ENCODE measurements at places on chromosomes 7 and 10.

GRCh38 chr10:104077247-104077646, 8.4 kb downstream of the COL17A1 start:
- no peak for DNase-seq

- no peak for DNase-seq
These were observed 12.6 kb upstream of the NPFFR1 start for GRCh38 chr10:70296406-70296899.

DNA sequence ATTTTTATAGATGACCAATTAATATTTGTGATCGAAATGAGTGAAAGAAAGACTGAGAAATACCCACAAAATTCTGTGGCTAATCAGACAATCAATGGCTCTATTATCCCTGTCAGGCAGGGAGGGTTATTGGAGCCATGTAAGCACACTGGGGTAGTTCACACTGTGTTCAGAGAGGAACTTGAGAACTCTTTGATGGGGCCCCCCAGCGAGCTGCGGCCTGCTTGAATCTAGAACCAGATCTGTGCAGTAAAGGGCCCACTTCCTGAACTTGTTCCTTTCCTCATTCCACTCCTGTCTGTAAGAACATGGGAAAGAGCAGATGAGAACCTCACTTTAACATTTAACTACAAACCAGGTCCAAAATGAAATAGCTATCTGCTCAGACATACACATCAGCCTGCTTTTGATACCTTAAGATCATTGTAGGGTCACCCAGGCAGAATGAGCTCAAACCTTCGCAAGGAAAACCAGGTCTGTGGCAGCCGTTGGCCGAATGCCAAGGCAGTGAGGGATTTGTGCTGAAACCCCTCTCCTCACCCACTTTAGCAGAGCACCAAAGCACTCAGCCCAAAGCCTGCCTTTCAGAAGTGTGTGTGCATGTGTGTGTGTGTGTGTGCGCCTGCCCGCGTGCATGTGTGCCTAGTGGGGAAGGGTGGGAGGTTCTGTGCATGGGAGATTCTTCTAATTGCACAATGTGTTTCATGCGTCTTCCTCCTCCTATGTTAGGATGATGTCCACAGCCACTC, 365.6 kb upstream of the MGMT start:
- DNase-seq, result no peak

DNA sequence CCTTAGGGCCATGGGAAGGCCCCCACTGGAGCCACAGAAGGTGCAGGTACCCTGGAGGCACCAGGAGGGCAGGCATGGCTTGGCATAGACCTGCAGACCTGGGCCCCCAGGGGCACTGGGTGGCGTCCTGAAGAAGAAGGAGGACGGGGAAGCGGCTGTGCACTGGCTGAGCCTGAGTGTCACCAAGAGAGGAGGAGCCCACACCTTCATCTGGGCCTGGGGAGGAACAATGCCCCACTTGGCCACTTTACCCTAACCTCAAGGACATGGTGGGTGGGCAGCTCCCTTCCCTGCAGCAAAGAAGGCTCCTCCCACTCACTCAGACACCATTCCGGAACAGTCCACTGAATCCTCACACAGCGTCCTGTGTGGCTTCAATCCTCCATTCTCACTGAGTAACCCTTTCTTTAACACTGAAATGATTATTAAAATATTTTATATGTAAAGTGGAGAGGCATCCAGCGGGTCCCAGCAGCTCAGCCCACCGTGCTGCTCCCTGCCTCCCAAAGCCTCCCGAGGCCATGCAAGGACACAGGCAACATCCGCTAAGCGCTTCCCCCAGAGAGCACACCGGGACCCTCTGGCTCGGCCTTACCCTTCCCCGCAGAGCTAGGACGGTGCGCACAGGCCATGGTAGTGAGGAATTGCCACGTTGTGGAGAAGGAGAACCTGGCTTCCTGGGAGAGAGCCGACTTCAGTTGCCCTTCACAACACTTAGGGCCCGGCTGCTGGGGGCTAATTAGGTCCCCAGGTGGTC, 516.7 kb upstream of the MGMT start:
- DNase-seq, result no peak

- DNase-seq, result peak; percentile 16
These were observed 169.9 kb downstream of the RNF133 start for GRCh38 chr7:122528879-122529481.

- no peak for DNase-seq
These were observed 202.7 kb downstream of the FAM107B start for GRCh38 chr10:14571866-14572507.

- peak; percentile 83 for DNase-seq
These were observed 2.0 kb upstream of the TNRC18 start for GRCh38 chr7:5425507-5426225.

DNA sequence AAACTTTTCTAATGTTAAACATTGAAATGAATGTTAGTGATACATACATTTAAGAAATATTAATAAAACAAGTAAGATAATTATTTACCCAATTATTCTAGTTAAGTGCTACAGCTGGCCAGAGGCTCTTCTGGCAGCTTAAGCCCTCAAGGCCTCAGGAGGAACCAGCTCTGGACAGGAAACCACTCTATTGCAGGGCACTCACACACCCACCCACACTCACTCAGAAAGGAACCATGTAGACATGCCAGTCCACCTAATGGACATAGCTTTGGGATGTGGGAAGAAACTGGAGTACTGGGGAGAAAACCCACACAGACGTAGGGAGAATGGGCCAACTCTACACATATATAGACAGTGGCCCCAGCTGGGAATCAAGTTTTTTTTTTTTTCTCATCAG, 28.2 kb downstream of the UMAD1 start:
- no peak for DNase-seq

DNA sequence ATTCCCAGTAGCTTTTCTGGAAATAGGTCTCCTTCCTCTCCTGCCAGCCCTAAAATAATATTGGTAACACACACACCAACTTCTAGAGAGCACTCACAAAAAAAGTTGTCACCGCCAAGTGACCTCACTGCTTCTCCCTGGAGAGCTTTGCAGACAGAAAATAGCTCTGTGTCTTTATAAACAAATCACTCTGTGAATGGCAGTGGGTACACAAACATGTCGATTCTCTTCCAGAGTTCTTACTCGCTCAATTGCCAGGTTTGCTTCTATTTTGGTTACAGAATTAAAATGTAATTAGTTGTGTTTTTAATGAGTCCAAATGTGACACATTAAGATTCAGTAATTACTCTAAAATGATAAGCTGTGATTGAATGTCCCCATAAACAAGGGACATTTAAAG, 649.2 kb upstream of the C7orf33 start:
- no peak for DNase-seq

DNA sequence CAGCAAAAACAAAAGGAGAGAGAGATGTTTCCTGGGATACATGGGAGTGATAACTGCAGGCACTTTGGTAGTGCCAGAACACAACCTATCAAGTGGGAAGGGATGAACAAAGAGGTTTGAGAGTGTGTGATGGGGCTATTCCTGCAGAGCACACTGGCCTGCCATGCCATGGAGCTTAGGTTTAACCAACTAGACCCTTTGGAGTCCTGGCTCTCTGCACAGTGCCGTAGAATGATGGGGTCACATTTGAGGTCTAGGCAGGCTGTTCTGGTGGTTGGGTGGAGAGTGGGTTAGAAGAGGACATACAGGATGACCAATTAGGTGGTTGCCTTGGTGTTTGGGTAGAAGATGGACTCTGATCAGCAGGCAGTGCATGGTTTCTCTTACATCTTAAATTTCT, 101.9 kb upstream of the HABP2 start:
- no peak for DNase-seq

- DNase-seq, result no peak
These were observed 20.5 kb downstream of the GRID1 start for GRCh38 chr10:86345859-86346798.

- no peak for DNase-seq
These were observed 11.8 kb upstream of the TNRC18 start for GRCh38 chr7:5435291-5436002.

GRCh38 chr10:76248649-76249200, 817.3 kb downstream of the LRMDA start:
- no peak for DNase-seq

DNA sequence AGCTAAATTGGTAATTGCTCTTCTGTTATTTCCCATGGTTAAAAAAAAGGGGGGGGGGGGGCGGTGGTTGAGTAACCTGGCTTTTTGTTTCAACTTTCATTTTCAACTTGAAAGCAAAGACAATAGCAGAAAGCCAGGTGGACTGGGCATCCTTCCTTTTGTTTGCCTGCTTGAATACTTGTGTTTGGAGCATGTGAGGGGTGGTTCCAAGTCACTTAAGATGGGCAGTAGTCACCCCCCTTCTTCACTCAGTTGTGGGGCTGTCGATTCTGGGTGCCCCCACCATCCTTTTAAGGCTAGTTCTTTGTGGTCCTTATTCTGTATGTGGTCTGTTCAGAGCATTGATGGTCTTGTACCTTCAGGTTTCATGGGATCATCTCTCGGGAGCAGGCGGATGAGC, 165.6 kb upstream of the PRR15 start:
- no peak for DNase-seq

DNA sequence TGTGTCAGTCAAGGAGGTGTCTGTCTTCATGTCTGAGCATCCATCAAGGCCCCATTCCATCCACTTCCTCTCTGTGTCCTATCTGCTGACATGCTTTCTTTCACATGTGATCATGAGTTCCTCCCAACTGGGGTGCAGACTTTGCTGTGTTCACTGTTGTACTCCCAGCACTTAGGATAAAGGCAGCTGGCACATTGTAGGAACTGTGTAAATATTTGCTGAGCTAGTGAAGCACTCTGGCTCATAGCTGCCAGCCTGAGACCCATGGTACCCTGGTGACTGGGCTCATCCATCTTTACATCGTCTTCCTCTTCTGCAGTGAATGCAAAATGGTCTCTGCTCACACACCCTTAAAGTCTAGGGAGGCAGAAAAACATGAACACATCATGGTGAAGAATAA, 242.2 kb upstream of the IGFBP3 start:
- no peak for DNase-seq

- DNase-seq, result no peak
These were observed 53.7 kb downstream of the IKZF1 start for GRCh38 chr7:50358041-50358705.

GRCh38 chr7:90788052-90788451, 191.9 kb downstream of the CDK14 start:
- DNase-seq, result no peak

DNA sequence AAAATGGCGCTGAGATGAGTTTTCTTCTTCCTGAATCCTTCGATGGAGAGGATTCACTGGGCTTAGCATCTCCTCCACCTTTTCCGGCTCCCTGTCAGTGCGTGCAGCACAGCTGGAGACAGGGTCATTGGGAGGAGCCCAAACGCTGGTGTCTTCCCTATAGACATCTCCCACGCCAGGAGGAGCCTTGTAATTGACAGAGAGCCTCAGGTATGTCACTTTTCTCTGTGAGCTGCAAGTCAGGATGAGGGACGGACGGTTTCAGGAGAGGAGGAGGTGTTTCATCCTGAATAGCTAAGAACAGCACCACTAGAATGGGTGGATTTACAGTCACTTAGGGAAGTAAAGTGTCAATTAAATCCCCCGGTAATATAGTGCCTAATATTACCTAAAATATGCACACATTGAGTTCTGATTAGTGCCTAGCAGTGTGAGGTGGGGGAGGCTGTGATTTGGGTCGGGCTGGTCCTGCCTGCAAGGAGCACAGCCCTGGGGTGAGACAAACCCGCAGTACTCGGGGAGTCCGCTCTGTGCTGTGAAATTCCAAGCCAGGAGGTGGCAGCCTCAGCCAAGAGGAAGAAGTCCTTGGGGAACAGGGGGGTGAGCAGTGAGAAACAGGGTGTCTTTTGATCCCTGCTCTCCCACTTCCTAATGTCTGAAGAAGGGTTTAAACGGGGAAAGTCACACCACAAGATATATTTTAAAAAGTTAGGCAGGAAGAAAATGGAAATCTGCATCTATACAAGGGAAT, 28.2 kb downstream of the IL15RA start:
- DNase-seq, result no peak

GRCh38 chr10:47402641-47403301, 18.7 kb upstream of the ZNF488 start:
- no peak for DNase-seq

DNA sequence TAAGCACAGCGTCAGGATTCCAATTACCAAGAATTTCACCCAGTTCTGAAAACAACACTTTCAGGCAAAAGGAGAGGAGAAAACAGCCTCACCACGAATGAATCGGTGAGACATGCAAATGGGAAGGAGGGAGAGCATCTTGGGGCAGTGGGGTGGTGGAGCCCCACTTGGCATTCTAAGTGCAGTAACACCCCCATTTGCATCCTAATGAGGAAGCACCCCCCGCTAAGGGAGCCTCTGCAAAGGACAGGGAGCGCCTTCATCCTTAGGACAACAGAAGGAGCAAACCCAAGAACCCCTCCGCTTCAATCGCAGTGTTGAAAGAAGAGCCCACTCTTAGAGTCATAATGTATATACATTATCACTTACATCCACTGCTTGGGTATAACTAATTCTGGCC, 46.8 kb downstream of the NRAP start:
- DNase-seq, result no peak

GRCh38 chr7:143848192-143848591, 53.8 kb downstream of the TCAF1 start:
- no peak for DNase-seq

- no peak for DNase-seq
These were observed 8.8 kb upstream of the REPIN1 start for GRCh38 chr7:150359622-150360362.

GRCh38 chr10:3159152-3159551, 13.4 kb downstream of the PITRM1 start:
- no peak for DNase-seq

- no peak for DNase-seq
These were observed 766.9 kb downstream of the XPNPEP1 start for GRCh38 chr10:109156396-109156795.

DNA sequence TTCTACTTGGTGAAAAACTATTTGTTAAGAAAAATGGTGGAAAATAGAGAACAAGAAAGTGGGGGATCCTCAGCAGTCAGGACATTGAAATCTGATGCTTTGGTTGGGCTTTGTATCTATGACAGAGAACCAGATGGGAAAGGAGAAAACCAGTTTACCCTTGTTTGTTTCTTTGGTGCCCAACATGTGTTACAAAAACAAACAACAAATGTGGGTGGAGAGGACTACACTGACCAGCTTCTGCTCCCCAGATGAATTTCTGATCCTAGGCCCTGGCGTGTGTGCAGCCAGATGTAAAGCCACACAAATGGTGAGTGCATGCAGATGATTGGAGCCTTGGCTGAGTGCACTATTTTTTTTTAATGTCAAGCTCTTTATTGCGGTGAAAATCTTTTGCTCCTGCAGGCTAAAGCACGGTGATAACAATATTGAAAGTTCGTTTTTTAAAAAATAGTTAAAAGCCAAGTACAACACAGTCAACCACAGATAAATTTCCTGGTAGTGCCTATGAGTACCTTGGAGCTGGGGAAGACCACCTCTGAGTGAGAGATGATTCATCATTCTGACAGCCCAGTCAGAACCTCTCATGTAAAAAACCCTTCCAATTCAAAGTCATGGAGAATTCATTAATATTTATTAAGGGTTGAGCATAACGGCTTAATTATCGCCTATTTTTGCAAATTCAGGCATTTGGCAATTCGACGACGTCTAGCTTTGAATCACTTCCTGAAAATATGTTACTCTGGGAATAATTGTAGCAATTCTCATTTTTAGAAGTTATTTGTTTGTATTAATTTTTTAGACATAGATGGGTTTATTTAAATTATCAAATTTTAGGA, 163.7 kb downstream of the AGMO start:
- no peak for DNase-seq

GRCh38 chr7:19958309-19958896, 185.0 kb upstream of the TMEM196 start:
- DNase-seq, result no peak
